Caki2 (cell line): ENCODE measurements at places on chromosomes 13 and 19.

DNA sequence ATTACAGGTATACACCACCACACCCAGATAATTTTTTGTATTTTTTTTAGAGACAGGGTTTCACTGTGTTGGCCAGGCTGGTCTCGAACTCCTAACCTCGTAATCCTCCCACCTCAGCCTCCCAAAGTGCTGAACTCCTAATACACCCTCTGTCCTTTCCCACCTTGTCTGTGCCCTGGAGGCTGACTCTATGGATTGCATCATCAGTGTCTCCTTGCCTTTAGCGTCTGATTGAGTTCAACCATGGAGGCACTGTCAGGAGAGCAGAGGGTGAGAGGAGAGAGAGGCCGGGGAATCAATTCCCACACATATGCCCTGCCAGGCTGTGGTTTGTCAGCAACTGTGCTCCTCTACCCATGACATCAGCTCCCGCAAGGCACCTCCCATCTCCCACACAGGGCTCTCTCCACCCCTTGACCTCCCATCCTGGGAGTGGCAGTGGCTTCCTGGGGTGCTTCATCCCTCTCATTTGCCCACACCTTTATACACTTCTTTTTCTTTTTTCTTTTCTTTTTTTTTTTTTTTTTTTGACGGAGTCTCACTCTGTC is 12.6 kb upstream of the LILRB4 start:
- DNase-seq: no peak

GRCh38 chr13:45468635-45469034 is 3.9 kb downstream of the COG3 start:
- no peak for DNase-seq

- peak; percentile 30 for DNase-seq
These were observed 10.7 kb upstream of the PABPC3 start for GRCh38 chr13:25085125-25085742.

- no peak for DNase-seq
These were observed 13.7 kb downstream of the PTH2 start for GRCh38 chr19:49409441-49410029.

DNA sequence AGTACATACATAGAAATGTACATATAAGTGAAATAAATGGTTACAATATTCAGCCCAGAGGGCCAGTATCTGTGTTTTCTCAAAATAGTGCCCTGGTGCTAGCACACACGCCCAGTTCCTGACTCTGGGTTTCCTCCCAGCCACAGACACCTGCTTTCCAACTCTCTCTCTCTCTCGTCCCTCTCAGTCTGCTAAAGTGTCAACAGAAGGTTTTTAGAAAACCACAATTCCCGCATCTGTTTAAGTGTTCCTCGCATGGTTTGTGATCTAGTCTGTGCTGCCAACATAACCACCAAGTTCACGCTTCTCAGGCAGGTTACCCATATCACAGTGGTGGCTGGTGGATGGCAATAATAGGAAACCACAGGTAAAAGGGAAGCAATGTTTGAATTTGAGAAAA is 17.8 kb upstream of the UPF3A start:
- no peak for DNase-seq

DNA sequence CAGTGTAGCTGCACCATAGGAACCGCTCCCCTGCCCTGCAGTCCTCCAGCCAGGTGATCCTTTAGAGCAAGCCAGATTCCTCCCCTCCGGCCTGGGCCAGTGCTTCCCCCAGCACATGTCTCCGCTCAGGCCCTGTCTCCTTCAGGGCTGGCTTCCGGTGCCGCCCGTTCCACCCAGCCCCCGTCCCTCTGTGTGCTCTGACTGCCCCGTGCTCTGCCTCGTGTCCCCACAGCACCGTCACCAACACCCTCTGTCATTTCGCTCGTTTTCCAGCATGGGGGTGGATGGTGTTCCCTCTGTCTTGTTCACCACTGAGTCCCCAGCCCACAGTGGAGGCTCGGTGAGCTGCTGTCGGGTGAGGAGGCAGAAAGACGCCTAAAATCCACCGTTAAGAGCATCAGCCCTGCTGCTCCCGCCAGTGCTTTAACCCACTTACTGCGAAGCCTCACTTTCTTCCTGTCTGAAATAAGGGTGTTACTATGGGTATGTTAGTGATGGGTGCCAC is 54.5 kb downstream of the TSSK6 start:
- no peak for DNase-seq

DNA sequence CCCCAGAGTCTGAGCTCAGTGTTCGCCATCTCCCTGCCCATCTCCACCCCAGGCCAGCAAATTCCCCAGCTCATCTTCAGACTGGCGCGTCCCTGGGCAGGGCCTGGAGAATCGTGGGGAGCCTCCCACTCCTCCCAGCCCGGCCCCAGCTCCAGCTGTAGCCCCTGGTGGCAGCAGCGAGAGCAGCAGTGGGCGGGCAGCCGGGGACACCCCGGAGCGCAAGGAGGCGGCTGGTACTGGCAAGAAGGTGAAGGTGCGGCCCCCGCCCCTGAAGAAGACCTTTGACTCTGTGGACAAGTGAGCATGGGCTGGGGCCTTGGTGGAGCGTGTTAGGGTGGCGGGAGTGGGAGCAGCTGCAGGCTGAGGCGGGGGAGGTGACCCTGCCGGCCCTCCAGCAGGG is 8.4 kb upstream of the PRR19 start:
- DNase-seq: no peak

- DNase-seq: no peak
These were observed 7.2 kb downstream of the RNASEH2B start for GRCh38 chr13:50916701-50917184.

DNA sequence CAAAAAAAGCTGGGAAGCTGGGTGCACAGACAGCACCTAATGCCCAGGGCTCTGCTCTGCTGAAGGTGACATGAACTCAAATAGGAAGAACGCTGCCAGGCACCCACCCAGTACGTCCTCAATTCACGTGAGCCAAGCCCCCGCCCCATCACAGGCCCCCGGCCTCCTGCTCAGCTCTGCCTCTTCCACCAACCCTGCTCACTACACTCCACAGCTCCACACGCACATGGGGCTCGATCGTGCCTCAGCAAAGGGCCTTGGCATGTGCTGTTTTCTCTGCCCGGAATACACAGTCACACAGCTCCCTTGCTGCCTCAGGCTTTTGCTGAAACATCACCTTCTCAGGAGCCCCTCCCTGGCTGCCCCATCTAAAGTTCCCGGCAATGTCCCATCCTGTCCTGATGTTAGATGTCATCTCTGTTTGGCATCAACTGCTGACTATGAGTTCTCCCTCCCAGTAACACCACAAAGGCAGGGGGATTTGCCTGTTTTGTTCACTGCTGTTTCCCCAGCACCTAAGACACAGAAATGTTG is 2.3 kb downstream of the ATP13A1 start:
- DNase-seq: no peak

GRCh38 chr13:76795701-76796695 is 90.2 kb downstream of the KCTD12 start:
- DNase-seq: no peak
